ENCODE measurements at places on chromosomes 1 and 21.

- no peak for DNase-seq
Measured at GRCh38 chr1:118219438-118219837, 34.4 kb upstream of the SPAG17 start.

DNA sequence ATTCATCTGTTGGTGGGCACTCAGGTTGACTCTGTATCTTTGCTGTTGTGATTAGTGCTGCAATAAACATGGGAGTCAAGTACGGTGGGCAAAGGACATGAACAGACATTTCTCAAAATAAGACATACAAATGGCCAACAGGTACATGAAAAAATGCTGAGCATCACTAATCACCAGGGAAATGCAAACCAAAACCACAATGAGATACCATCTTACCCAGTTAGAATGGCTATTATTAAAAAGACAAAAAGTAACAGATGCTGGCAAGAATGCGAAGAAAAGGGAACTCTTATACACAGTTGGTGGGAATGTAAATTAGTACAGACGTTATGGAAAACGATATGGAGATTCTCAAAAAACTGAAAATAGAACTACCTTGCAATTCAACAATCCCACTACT, 98.9 kb downstream of the TMEM53 start:
- no peak for DNase-seq

GRCh38 chr1:89363196-89363595, 663 bp upstream of the GBP6 start:
- no peak for DNase-seq

GRCh38 chr1:62318756-62319544, at the start of gene KANK4:
Gene KANK4, minus strand, starts transcription at chr1:62319434. Its CDS starts 37,870 bp downstream, at chr1:62281564.
- DNase-seq = peak; percentile 23

GRCh38 chr1:39933956-39934941, 20.7 kb upstream of the MFSD2A start:
- no peak for DNase-seq

- peak; percentile 92 for DNase-seq
Measured at GRCh38 chr1:20551945-20552727, at the start of gene FAM43B. Gene FAM43B, plus strand, starts transcription at chr1:20552573. Its CDS starts 401 bp downstream, at chr1:20552974.

- no peak for DNase-seq
Measured at GRCh38 chr1:27383039-27383605, at the start of gene CD164L2. Gene CD164L2, minus strand, starts transcription at chr1:27383333. Its CDS starts 94 bp downstream, at chr1:27383239.

- DNase-seq = no peak
Measured at GRCh38 chr21:34885626-34886239, 163.4 kb downstream of the RUNX1 start.

DNA sequence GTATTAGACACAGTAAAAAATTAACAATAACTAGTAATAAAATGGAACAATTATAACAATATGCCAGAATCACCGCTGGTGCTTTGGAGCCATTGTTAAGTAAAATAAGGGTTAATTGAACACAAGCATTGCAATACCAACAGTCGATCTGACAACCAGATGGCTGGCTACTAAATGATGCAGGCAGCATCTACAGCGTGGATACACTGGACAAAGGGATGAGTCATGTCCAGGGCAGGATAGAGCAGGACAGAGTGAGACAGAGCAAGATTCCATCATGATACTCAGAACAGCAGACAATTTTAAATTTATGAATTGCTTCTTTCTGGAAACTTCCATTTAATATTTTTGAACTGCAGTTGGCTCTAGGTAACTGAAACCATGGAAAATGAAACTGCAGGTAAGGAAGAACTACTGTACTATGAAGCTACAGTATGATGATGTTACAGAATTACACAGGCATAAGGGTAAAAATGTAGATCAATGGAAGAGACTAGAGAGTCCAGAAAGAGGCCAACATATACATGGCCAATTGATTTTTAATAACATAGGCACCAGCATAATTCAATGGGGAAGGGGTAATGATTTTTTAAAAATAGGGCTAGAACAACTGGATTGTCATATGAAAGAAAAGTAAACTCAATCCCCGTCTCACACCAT, 168.7 kb downstream of the RRAGC start:
- DNase-seq = no peak

DNA sequence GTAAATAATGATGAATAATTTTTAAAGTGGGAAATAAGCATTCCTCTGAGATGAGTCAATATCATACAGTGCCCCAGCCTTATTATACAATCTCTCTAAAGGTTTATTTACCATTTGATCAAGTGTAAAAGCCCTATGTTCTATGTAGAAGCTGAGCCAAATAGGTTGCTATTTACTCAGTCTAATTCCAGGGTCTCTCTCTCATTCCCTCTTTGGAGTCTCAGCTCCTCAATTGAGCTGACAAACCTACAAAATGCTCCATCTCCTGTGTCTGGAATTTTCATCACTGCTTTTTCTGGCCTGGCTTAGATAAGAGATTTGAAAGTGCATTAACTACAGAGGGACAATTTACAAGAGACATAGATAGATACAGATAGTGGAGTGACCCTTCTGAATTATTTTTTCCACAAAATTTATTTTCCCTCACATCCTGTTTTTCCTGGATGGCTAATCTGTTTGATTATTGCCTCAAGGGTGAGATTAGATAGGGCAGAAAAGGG, 24.8 kb upstream of the USH2A start:
- no peak for DNase-seq

DNA sequence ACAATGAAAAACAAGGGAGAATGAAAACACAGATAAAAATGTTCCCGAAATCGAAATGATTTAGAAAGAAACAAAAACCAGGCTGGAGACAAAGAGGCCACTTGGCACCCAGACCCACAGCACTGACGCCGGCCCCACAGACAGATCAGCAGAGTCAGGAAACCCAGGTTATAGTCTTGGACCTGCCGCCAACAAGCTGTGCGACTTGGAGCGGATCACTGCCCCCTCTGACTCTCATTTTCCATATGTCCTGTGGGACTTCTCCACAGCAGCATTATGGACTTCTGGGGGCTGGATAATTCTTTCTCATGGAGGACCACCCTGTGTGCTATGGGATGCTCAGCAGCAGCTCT, 72.4 kb downstream of the MATN1 start:
- no peak for DNase-seq

- no peak for DNase-seq
Measured at GRCh38 chr1:83103341-83103740, 895.6 kb downstream of the TTLL7 start.

DNA sequence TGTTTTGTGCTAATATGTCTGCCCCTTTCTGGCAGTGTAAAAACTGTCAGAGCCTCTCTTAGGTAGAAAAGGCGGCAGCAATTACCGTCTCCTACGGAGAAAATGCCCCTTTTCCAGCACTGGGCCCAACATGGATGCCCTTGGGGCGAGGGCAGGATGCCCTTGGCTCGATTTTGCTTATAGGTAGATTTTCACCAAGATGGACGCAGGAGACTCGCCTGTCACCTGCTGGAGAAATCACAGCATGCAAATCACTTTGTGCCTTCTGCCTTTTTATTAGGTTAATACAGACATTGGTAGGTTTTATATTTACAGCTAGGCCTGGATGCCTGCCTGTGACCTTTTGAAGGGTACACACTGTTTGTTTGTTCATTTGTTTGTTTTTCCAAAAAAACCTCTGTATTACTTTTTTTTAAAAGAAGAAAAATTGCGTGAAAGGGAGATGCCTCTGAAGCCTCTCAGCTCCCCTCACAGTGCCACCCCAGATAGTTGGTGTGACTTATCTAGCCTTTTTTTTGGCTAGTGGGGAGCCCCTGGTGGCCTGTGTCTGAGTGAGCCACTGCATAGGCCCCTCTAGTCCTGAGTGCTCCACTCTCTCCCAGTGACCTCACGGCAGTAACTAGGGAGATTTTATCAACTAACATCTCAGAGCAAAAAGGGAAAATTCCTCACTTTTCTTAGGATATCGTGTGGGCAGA, 2.5 kb downstream of the ATP1B1 start:
- DNase-seq = no peak

DNA sequence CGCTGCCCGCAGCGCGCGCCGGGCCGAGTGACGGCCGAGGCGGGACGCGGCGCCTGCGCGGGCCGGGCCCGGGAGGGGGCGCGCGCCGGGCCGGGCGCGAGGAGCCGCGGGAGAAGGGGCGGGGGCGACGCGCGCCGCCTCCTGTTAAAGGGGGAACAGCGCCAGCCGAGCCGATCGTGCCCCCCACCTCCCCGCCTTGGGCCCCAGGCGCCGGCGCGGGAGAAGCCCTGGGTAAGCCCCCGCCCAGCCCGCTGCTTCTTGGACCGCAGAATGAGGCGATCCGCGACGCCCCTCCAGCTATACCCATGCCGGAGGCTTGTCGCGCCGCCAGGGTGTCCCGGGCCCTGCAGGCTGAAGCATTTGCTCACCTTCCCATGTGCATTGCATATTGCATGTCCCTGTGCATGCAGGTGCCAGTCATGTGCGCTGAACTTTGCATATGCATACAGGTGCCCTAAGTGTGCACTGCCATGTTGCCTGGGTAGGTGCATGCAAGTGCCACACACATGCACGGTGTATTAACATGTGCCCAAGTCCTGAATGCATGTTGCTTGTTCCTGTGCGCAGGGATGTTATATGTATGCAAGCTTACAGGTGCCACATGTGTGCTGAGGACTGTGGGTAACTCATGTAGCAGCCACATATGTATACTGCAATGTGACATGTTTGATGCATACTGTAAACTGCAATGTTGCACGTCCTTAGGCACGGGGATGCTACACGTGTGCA, at the start of gene ADGRB2:
TSS of gene ADGRB2 (minus strand) at position 29 of the 729 bp plus-strand sequence. CDS start 7,119 bp downstream, outside the sequence.
- peak; percentile 46 for DNase-seq

DNA sequence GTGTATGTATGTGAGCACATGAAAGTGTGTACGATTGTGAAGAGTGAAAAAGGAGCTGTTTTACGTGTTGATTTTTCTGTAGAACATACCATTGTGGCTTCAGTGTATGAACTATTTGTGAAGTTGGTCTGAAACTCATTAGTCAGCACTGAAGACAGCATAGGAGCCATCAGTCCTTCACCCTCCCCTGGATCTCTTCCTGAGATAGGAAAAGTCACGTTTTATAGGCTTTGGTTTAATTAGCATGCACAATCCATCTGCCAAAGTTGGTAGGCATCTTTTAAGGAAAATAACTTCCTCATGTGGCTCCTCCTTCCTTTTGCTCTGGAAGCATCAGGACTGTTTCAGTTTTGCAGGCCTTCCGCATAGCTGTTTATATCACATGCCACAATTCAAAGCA, 1.4 kb upstream of the RABIF start:
- no peak for DNase-seq

GRCh38 chr1:160377585-160378206, 10.8 kb downstream of the NHLH1 start:
- no peak for DNase-seq

DNA sequence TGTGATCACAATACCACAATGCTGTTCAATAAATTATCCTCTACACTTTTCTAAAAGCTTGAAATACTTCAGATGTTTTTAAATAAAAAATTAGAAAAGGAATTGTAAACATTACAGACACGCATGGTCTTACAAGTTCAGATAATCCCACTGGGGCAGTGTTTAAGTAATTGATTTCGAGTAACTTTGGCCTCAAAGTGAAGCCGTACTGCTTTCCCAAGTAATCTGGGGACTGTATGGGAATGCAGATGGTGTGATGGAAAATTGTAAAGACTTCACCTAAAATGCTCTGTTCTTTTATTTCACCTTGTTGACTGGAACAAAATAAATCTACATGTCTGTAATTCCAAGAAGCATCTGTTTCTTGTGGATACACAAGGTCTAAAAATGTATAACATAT, 401.7 kb upstream of the LYPLAL1 start:
- DNase-seq = no peak

GRCh38 chr1:192485692-192486436, 89.7 kb upstream of the RGS1 start:
- DNase-seq = no peak

GRCh38 chr1:152162792-152163463, 3.9 kb upstream of the RPTN start:
- DNase-seq = no peak

DNA sequence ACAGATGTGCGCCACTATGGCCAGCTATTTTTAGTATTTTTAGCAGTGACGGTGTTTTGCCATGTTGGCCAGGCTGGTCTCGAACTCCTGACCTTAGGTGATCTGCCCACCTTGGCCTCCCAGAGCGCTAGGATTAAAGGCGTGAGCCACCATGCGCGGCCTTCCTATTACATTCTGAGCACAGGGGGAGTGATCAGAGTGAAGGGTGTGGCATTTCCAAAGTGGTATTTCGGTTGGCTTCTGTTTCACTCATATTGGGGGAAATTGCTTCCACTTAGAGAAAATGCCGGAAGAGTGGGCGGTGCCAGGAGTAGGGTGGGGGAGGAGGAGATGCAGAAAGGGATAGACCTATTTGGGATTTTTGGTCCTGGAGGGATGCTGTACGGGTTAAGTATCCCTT, 4.3 kb downstream of the PIK3CD start:
- no peak for DNase-seq

GRCh38 chr1:66757722-66758240, 5.5 kb downstream of the DYNLT5 start:
- DNase-seq = no peak

DNA sequence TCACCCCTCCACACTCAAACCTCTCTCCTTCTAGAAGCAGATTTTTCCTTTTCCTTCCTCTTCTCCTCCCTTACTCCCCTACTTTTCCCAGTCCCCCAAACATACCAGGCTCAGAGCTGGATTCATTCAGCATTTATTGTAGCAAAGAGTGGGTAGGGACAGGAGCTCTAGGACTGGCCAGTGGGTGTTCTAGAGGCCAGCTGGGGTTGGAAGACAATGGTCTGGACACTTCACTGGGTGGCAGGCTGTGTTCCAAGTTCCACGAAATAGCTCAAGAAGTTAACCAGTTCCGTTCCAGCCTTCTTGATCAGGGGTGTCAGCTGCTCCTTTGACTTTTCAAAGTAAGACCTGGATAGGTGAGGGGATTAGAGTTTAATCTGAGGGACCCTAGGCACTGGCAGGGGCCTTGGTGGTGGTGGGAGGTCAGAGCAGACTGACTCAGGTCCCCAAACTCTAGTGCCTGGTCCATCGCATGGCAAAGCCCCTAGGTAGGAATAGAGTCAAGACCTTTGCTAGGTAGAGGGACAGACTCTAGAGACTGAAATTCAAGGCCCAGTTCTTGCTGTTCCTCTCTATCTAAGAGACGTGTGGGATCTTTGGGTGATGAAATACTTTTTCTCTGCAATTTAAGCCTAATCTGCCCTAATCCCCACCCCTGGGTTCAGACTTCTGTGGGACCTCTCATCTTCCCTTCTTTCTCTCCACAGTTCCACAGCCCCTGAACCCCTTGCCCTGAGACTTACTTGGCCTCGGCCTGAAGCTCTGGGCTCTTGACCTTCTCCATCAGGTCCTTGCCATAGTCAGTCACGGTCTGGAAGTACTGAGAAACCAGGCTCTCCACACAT, 1.0 kb downstream of the APOA2 start:
- DNase-seq = no peak

GRCh38 chr21:38985568-38986378, 180.0 kb downstream of the ETS2 start:
- no peak for DNase-seq

GRCh38 chr1:14897997-14898645, 255.4 kb upstream of the TMEM51 start:
- no peak for DNase-seq
